ENCODE measurements at places on chromosomes 5 and 9. TPM values are rescaled to one million over a fixed set of nuclear protein-coding genes. Genes with fewer than 3 reads are reported as not detected.

PRR7 gene
- 0.97 TPM for total RNA-seq

GPR150 gene
- not detected for total RNA-seq

- H3K27me3 ChIP-seq = peaks cover 26% of the 10 kb centered on the region
- H3K4me3 ChIP-seq = no peak overlapping the region
- peaks cover 73% of the 10 kb centered on the region for H3K36me3 ChIP-seq
- H3K27ac ChIP-seq = no peak overlapping the region
Observed at GRCh38 chr5:141654298-141654697, 3.1 kb upstream of the FCHSD1 start.

GRCh38 chr5:102600964-102601363, 102.2 kb upstream of the SLCO6A1 start:
- DNase-seq = no peak
- H3K4me1 ChIP-seq = no peaks in the 10 kb centered on the region
- H3K36me3 ChIP-seq = no peaks in the 10 kb centered on the region

DNA sequence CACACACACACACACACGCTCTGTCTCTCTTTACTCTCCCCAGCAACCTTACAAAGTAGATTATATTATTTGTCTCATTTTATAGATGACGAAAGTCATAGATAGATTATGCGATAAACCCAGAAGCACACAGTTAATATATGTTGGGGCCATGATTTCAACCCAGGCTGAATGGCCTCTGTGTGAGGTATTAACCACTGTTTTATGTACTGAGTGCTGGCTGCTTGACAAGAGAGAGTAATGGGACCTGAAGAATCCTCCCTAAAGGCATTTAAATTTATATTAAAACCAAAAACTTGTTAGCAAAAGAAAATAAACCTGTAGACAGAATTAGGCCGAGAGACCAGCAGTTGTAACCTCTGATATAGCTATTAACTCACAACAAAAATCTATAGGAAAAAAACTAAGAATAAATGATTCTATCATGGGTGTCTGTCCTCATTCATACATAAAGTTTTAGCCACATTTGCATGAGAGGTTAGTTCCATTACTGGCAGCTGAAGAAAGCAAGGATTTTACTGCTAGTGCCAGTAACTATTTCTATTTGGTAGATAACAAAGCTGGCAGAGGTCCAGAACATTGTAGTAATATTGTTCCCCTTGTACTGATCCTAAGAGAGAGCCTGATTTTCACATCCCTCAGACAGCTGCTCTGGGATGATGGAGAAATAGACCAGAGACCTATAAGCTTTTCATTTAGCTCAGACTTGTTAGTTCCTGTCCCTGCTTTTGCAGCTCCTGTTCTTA, 250.9 kb downstream of the ADGRV1 start:
- H3K27ac ChIP-seq = no peak overlapping the region
- no peak overlapping the region for H3K4me3 ChIP-seq
- H3K27me3 ChIP-seq = no peaks in the 10 kb centered on the region
- peaks cover 3% of the 10 kb centered on the region for H3K4me1 ChIP-seq
- no peak for DNase-seq

Data from endothelial cell (in vitro differentiated cells).